ENCODE measurements at places on chromosomes 6 and 20.

DNA sequence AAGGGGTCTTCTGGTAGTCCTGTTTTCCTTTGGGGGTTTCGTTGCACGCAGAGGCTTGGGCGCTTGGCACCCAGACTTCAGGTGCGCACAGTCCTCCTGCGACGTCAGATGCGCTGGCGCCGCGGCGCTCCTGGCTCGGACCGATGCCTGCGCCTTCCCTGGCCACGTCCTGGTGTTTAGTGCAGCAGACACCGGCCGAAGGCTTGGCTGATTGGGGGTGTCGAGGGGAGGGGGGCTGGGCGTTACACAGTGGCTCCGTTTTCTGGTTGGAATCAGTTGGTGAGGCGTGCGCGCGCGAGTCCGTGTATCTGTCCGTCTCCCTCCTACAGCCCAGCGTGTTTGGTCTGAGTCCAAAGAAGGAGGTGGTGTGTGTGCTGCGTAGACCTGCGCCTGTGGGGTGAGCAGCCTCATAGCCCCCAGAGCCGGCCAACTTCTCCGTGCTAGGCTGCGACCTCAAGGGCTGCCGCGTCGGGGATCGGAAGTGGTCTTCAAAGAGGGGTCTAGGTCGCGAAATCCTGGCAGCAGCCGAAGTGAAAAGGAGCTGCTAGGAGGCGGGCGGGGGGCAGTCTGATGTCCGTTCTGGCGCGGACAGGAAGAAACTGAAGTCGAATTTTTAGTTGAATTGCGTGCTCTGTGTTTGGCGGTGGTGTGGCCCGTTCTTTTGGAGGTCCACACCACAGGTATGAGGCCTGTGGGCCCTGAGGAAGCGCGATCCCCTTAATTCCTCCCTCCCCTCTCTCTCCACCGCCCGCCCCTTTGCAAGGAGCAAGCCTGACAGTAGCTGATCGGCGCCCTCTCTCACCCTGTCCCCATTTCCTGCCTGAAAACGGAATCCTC lies 1.5 kb downstream of the SYNDIG1 start:
- DNase-seq, result no peak

GRCh38 chr6:122202576-122203137 lies 196.8 kb upstream of the HSF2 start:
- no peak for DNase-seq

DNA sequence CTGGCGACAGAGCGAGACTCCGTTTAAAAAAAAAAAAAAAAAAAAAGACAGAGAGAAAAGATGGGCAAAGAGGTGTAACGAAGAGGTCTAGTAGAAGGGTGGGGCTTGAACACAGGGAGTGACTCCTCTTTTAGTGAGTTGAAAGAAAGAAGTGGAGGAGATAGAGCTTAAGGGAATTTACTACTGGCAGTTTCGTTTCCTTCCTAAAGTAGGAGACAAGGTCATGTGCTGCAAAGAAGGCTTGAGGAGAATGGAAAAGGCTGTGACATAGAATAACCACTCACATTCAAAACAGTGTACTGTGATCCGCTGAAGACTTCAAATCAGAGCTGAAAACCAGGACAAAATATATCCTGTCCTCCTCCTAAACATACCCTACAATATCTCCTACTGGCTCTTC lies 63.8 kb upstream of the EIF2S2 start:
- no peak for DNase-seq

- DNase-seq, result no peak
Measured at GRCh38 chr6:90233994-90234393, 62.6 kb downstream of the BACH2 start.

GRCh38 chr6:3701631-3702030 lies 49.9 kb downstream of the PXDC1 start:
- no peak for DNase-seq

DNA sequence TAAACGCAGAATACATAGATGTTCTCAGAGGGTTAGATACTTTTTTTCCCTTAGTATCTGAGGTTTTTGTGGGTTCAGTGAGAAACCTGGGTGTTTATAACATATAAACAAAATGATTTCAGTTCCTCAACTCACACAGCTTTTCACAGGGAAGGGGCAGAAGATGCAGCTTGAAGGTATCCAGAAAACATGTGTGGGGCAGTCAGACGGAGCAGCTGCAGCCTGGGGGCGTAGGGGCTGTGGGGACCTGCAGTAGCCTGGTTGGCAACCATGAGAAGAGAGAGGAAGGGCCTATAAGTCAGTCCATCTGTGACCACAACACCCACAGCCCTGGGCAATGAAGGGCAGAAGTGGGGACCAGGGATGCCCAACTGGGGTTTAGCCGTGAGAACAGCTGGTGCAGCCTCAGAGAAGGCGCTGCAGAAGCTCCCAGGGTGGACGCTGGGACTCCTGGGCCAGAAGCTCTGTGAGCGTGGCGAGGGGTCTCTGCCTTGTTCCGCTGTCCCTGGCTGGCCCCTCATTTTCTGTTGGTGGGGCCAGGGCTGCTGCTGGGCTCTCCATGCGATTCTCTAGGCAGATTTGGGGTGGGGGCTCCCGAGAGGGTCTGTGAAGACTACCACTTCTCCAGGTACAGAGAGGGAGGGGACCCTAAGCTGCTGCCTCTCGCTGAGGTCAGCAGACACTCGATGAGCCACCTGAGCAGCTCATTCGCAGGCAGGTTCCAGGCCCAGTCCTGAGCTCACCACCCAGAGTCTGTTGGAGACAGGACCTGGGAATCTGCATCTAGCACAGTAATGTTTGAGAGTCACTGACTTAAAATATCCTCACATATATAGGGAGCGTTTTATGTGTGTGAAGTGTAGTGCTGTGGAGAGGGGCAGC lies 181.2 kb downstream of the ZDHHC14 start:
- DNase-seq, result no peak

GRCh38 chr6:156517088-156517487 lies 260.1 kb upstream of the ARID1B start:
- DNase-seq, result peak; percentile 33

DNA sequence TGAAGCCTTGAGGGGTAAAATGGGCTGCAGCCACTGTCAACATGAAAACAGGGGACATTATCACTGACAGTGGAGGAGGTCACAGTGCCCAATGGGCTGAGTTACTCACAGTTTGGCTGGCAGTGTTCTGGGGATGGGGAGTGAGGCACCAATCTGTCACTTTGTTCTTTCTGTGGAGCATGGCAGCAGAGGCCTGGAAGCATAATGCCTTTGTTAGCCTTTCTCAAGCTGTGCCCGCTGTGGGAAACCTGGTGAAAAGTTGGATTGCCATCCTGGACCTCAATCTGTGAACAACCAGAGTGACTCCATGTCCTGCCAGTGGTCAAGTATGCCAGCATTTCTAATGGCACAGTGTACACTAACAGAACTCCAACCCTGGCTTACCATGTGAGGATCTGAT lies 143.6 kb downstream of the OR2B2 start:
- no peak for DNase-seq

DNA sequence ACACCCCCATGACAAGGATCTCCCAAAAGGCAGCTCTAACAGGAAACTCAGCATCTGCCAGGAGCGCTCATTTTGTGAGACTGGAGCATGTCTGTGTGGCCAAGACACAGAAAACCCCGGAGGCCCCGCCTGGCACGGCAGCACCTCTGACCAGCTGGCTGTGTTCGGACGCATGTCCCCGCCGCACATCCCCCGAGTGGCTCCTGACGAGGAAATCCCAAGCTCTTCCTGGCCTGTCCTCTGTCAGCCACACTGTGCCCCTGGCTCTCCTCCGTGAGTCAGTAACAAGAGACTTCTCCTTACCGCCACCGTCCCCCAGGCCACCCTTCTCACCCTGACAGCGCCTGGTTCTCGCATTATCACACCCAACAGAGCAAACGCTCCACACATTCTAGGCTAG lies 14.4 kb downstream of the SLC2A4RG start:
- peak; percentile 11 for DNase-seq

DNA sequence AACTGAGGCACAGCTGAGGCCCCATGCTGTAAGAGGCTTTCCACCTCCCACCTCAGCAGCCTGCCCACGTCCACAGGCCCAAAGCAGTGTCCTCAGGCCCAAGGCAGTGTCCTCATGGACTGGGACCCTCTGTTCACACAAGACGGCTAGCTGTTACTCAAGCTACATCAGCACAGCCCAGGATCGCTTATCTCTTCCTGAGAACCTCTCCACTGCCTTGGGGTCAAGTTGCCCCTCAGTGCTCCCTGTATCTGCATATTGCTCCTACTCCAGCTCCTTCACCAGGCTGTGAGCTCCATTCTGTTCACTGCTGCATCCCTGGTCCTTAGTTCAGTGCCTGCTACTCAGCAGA lies 208.8 kb upstream of the TAB2 start:
- no peak for DNase-seq

DNA sequence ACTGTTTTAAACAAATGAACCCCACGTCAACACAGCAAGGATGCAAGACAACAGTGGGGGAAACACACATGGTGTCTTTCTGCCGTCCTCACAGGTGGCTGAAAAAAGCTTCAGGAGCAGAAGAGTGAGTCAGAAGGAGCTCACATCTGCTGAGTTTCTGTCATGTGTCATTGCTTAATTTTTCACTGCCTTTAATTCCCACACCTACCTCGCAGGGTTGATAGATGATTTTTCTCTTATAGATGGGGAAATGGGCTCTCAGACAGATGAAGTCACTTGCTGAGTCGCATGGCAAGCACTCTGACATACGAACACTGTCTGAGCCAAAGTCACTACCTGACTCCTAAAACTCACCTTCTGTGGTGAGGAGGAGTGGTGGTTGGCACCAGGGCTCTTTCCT lies 28.3 kb upstream of the CARMIL1 start:
- DNase-seq, result peak; percentile 34

GRCh38 chr6:100008857-100009256 lies 14.8 kb upstream of the MCHR2 start:
- DNase-seq, result no peak

GRCh38 chr6:35247642-35248231 lies 11.8 kb upstream of the ZNF76 start:
- no peak for DNase-seq

DNA sequence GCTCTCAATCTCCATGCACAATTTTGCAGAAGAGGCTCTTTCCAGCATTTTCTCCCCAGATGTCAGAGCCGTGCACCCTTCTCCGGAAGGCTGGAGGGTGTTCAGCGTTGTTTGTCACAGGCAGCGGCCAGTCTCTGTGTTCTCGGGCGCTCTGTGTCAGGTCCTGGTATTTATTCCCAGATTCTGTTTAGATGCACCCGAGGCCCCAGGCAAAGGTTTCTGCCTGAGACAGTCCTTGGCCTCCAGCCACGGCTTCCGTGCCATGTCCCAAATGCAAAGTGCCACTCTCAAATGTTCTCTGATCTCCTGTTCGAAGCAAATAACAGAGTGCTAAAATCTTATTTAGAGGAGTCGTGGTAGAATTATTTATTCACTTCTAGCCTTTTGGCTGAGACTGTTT lies 140.3 kb upstream of the AGPAT4 start:
- DNase-seq, result no peak

- DNase-seq, result peak; percentile 75
Measured at GRCh38 chr20:45254383-45255262, at the start of gene SLPI. SLPI (minus strand) TSS chr20:45254564; CDS start chr20:45254543, 21 bp downstream.

All from fibroblast of villous mesenchyme (primary cell).